Activated naive CD4-positive, alpha-beta T cell (primary cell): ENCODE measurements at places on chromosomes 5 and 9.
A peak's percentile ranks its signal among the peaks of the same experiment; 100 is the strongest.

DNA sequence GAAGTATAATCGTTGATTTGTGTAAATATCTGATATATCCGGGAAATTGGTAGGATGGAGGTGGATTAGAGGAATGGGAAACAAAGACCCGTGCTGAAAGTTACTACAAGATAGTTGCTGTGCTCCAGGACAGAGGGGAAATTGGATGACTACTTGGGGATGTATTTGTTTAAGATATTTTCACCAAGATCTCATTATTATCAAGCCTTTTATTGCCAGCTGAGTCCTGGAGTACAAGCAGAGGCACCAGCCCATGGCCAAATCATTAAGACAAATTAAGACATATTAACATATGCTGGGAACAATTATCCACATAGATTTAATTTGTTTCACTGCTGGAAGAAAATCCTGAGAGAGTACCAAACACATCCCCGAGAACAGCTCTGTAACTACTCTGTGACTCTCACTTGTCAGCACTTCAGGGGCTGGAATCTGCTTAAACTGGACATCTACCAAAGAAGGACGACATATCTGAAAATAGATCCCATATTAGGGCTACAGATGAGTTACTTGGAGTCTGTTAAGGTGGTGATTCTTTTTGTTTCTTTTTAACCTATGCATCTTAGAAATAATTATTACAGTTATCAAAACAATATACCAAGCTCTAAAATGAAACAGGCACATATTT lies 68.2 kb downstream of the SLC1A1 start:
- no peak for DNase-seq

DNA sequence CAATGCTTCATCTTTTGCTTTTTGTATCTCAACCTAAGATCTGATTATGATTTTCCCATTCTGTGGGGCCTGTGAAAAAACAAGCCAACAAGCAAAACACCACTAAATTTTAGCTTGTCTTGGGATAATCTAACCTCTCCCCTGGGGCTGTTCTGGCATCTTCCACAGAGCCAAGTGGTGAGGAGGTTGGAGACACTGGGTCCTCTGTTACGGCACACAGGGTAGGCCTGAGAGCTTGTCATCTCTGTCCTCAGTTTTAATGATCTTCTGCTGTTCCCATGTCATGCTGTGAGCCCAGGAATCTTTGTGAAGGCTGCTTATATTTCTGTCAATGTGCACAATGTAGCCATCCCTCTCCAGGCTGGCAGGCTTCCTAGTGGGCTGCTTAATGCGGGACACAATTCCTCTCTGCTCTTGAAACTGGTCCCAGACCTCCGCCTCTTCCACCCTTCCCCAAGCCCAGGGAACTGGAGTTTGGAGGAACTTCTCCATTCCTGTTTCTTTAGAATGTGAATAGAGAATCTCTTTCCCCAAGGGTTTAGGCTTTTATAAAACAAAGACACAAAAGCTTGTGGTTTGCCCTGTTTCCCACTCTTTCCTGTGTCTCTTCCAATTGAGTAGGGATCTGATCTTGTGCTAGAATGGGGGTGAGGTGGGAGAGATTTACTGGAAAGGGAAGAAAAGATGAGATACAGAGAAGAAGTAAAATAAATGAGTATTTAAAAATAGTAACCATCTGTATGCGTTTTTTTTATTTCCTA lies 30.9 kb upstream of the SEMA6A start:
- DNase-seq, result no peak

GRCh38 chr9:31084350-31084749 lies 1300.1 kb upstream of the ACO1 start:
- DNase-seq, result no peak

- no peak for DNase-seq
Measured at GRCh38 chr5:177605667-177606066, 5.7 kb downstream of the B4GALT7 start.

- DNase-seq, result no peak
Measured at GRCh38 chr5:9264301-9264700, 281.6 kb downstream of the SEMA5A start.

DNA sequence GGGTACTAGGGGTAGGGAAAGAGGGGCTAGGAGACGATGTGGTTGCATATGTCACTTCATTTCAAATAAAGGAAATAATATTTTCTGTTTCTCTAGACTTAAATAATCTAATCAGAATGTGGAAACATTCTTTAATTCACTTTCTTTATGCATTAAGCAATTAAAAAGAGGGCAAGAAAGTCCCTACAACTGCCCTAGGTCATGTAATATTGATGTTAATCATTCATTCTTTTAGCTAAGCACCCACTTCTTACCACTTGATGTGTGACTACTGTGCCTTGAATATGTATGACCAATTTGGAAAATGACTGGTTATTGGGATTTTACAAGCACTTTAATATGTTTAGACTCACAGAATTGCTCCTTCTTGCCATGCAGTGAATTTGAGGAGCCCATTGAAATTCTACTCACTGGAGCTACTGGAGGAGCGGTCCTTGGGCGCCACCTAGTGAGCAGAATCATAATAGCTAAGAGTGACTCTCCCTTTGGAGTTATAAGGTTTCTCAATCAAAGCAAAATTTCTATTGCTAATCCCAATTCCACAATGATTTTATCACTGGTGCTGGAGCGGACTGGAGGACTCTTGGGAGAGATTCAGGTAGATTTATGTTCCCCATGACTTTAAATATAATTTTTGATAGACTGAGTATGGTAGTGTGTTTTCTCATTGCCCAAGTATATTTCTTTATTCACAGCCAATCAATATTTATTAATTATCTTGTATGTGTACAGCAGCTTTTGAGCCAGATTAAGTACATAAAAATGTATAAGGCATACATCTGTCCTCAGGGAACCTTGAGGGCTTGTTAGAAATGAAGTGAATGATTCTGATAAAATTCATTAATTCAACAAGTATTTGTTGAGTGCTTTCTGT lies 225.1 kb downstream of the ADGRV1 start:
- peak; percentile 2 for DNase-seq

- no peak for DNase-seq
Measured at GRCh38 chr9:112887381-112887780, 3.3 kb downstream of the SLC46A2 start.

GRCh38 chr5:2366816-2367215 lies 384.7 kb downstream of the IRX2 start:
- no peak for DNase-seq

DNA sequence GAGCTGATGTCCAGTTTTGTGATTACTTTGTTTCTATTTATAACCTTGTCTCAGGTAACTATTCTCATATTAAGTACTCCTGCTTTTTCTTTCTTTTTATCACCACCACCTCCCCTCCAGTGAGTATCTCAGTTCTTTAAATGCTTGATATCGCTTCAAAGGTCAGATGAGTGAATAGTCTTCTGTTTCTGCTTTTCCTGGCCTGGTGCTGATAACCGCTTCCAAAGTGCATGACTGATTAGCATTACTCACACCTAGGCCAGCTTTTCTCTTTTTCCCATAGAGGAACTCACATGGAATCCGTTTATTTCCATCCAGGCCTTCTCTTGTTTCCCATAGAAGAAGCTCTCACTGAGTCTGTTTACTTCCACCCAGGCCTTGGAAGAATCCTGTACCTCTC lies 3.2 kb downstream of the SLC36A1 start:
- DNase-seq, result no peak

DNA sequence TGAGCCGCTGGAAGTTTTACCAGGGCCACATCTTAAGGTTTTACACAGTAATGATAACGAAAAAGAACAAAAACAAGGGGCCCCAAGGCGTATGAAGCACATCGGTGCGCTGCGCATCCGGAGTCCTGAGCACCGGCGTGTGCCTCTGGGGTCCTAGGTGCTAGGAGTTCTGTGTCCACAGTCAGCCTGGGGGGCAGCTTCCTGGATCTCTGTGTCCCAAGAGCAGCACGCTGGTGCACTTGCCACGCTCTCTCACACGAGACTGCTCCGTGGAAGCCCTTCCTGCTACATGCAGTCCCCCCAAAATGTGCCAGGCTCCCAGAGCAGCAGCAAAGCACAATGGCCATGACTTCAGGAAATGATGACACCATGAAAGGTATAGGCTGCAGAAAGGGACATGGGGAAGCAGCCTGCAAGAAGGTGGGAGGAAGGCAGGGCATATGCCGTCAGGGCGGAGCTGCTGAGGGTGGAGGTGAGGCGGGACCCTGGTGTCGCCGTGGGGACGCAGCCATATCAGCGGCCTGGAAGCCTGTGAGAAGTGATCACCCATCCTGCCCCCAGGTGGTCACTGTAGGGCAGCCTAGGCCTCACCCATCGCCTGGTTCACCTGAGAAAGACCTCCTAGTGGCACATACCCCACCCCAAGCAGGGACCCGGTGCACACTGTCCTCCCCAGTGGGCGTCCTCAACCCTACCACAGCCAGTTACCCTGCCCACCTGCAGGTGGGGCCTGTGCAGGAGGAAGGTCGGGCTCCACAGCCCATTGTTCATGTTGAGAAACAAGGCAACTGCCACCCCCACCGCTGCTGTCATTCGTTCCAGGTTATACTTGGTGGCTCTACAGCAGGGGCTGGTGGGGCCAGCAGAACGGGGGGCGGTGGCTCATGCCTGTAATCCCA lies 23.6 kb upstream of the SLC6A3 start:
- no peak for DNase-seq

DNA sequence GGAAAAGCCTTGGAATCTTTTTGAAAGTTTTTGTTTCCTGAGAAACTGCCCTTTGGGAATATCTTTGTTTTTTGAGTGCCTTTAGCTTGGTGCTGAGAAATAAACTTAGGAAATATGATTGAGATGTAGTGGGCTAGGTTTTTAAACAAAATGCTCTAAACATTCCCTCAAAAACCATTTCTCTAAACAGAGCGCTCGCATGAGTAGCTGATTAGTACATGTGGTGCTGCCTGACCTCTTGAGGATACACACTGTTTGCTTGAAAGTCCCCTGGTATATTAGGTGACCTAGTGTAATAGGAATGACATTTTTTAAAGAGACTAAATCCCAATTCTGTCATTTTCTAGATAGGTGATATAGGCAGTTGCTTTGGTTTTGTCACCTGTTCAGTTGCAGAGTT lies 132.3 kb downstream of the ADAMTSL1 start:
- DNase-seq, result no peak
